ENCODE measurements at places on chromosomes 7 and 10. TPM values are rescaled to one million over a fixed set of nuclear protein-coding genes. Genes with fewer than 3 reads are reported as not detected.

The GIMAP1 gene
- total RNA-seq: 76.8 TPM

The CLRN3 gene
- total RNA-seq: not detected

The DPYSL4 gene
- total RNA-seq: 3.9 TPM

The ZNF727 gene
- 0.20 TPM for total RNA-seq

All from T-cell (primary cell).